ENCODE measurements at places on chromosomes 11 and 22.

DNA sequence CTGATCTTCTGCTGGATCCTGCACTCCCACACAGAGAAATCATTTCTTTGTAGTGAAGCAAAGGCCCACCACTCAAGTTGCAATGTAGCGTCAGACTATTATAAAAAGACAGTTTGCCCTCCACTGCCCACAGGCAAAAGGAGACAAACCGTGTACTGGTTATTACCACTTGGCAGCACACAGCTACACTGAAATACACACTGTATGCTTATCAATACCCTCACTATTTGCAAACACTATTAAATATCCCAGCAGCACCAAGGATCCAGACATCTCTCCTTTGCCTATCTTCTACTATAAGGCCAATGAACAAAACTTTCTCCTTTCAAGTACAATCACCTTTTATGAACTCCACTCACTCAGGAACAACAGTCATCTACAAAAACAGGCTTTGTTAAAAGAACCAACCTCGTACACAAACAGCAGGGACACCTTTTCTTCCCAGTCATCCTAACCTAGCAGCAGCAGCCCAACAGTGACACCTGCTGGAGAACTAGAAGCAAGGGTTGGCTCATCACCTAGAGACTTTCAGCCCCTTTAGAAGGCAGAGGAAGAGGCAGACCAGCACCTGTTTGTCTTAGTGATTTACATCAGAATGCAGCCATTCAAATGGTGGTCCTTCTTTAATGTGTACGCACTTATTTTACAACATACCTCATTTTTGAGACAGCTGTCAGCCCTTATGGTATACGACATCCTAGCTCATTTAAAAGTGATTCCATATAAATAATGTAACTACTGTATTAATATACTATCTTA, 56.1 kb downstream of the AMBRA1 start:
- DNase-seq = peak; percentile 44

- DNase-seq = peak; percentile 49
Measured at GRCh38 chr22:50526108-50526833, 873 bp upstream of the SCO2 start.

DNA sequence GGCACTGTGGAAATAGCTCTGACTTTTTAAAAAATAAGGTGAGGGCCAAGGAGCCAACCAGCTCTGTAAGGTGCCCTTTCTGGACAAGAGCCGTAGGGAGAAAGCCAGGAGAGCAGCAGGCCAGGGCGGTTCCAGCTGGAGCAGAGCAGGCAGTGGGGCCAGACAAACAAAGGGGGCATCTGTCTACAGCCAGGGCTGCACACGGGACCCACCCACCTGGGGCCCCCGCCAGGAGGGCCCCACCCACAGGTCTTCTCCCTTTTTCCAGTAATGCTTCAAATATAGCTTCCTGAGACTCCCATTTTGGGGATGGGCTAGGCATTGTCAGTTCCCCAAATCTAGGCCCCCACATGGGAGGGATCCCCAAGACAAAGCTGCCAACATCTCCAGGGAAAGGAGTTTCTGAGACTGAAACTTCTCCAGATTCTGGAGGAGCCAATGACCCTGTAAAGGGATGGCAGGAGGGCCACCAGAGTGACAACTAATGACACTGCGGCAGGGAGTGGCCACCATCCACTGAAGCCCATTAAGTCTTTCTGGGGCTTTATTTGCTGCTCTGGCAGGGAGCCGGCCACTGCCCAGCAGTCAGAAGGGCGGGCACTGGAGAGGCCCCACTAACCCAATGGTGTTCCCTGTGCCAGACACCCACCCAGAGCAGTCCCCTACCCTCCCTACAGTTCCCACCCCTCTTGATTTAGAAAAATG, 1.9 kb downstream of the ZFTA start:
- no peak for DNase-seq

GRCh38 chr22:17403906-17404305, 34.6 kb downstream of the CECR2 start:
- DNase-seq = no peak

- DNase-seq = no peak
Measured at GRCh38 chr22:35643991-35644390, 4.3 kb upstream of the APOL6 start.

- no peak for DNase-seq
Measured at GRCh38 chr11:85052636-85053035, 574.5 kb downstream of the DLG2 start.

DNA sequence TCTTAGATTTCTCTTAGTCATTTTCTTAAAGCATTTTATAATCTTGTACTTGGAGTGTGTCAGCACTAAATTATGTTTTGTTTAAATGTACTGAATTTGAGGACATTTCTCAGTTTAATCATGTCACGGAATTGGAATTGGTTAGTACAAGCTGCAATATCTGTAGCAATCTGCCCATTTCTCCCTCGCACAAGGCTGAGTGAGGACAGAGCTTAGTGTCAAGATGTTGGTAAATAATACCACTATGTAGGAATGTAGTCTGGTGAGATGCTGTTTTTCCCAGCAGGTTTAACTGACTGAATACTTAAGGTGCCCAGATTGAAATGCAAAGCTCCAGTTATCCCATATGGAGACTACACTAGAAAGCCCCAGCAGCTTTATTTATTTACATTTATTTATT, 30.6 kb downstream of the SREBF2 start:
- no peak for DNase-seq

All from fibroblast of skin of left biceps (primary cell).